Activated CD4-positive, alpha-beta T cell treated with anti-CD3 and anti-CD28 coated beads for 48 hours (primary cell): ENCODE measurements at places on chromosomes 3 and 15.
A peak's percentile ranks its signal among the peaks of the same experiment; 100 is the strongest.

DNA sequence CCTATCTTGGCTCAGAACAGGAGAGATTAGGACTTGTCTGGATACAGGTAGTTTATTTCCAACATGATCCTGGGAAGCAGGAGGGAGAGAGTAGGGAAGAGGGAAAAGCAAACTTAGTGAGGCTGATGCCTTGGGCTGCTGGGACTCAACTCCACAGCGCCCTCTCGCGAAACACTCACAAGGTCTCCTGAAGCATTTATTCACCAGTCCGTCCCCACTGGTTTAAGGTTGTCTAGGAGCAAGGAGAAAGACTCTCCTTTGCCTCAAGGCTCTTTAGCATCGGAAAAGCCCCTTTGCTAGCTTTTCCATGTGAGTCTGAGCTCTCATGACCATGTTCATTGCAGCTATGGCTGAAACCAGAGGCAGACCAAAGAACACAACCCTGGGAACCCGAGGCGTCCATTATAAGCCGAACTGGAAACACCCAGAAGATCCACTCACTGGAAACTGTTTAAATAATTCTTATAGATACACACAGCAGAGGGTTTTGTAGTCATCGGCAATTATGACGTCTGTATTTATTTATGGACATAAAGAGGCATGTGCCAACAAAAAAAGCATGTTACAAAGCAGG, 244.5 kb downstream of the CD47 start:
- DNase-seq = peak; percentile 58

DNA sequence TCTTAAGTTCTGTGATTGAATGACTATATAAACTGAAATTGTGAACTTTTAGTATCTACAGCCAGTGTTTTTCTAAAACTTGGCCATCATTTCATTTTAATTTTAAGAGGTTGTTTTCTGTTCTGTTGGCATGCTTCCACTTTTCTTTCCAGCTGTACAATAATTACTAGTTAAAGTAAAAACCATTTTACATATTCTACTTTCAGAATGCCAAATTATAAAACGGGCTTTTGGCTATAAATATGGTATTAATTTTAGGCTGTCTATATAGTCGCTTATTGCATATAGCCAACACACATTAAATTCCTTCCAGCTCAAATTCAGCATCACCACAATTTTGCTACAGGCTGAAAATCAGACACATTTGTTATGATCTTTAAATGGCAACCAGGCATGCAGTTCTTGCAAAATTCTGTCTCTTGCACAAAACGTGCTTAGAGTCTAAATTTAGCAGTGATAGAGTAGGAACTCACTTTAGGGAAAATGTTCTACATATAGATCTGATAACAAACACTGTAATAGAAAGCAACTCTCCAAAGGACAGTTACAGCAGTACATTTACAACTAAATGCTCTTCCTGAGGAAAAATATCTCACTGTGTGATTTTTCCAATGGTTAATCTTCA, 81.1 kb downstream of the BTD start:
- DNase-seq = no peak

- DNase-seq = no peak
These were observed 58.5 kb downstream of the ADAMTS7 start for GRCh38 chr15:78752492-78753358.

DNA sequence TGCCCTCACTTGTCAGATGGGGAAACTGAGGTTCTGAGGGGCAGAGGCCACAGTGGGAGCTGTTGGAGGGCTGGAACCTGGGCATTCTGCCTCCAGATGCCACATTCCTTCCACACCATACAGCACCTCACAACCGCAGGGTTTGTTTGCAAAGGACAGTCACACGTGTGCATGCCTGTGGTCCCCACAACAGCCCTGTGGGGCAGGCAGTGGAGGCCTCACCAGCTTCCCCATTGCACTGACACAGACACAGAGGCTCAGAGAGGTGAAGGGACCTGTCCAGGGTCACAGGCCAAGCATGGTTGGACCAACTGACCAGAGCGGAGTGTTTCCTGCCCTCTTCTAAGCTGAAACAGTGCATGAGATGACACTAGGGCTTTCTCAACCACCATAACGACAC, 75.2 kb upstream of the SEC13 start:
- no peak for DNase-seq

DNA sequence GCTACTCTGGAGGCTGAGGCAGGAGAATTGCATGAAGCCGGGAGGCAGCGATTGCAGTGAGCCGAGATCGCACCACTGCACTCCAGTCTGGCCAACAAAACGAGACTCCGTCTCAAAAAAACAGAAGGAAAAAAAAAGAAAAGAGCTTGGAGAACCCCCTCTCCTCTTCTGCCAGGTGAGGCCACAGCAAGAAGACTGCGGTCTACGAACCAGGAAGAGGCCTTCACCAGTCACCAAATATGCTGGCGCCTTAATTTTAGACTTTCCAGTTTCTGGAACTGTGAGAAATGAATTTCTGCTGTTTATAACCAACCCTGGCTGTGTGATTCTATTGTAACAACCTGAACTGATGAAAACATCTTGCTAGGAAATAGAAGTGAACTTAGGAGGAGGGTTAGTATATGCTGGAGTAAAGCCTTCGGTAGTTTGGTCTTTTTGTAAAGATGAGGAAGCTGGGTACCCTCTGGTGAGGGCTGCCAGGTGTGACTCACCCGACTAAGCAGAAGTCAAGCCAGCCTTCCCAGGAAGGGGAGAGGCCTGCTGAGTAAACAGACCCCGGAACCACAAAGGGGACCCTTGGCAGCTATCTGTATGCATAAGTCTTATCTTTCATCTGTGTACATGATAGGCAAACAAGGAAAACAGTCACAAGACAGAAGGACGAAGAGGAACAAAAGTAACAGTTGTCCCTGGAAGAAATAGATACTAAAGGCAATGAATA, 78.7 kb downstream of the KLF13 start:
- DNase-seq = no peak

DNA sequence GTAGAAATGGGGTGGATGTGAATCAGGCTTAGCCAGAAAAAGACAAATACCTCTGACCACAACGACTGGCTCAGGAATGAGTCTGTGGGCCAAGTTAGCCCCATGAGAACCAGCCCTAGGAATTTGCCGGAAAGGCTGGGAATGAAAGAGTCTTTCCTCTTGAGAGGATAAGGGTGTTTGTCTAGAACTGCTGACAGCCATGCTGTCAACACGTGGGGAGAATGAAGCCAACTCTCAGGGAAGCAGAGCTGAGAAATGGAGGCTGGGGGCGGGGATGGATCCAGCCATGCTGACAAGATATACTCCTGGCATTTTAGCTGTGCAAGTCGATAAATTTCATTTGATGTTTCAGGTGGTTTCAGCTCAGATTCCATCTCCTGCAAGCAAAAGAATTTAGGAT, 10.6 kb upstream of the SLC6A1 start:
- no peak for DNase-seq

DNA sequence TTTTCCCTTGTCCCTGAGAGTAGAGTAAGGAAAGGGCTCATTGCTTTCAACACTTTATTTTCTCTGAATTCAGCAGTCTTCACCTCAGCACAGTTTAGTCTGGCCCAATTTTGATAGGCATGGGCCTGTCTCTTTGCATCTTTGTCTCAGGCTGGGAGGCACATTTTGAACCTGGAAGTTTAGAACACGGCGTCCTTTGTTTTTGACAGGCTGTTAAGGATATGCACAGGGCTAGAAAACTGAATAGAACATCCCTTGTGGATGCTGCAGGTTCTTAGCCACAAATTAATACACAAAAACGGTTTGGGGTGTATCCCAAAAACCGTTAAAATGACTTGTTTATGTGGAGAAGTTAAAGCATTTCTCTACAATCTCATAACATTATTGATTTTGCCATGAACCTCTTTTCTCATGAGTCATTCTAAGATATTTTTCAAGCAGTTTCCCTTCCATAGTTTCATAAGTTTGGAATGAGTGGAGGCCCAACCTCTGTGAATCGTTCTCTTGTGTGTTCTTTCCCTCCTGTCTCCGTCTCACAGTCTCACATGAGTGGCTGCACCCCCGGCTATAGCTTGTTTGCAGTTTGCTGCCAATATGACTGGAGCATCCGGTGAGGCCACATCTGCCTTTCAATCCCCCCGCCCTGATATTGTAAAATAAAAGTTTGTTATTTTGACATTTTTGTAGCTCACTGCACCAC, 192.9 kb upstream of the EIF1B start:
- no peak for DNase-seq

- DNase-seq = no peak
These were observed 49.3 kb downstream of the FBLN2 start for GRCh38 chr3:13598201-13598600.

GRCh38 chr3:177179281-177180067, 17.8 kb downstream of the TBL1XR1 start:
- no peak for DNase-seq

GRCh38 chr15:71800835-71801745, 9.3 kb upstream of the NR2E3 start:
- DNase-seq = peak; percentile 41

GRCh38 chr3:136657526-136657925, 94.7 kb downstream of the STAG1 start:
- no peak for DNase-seq

GRCh38 chr15:86077070-86077469, 2.6 kb upstream of the AGBL1 start:
- DNase-seq = no peak

DNA sequence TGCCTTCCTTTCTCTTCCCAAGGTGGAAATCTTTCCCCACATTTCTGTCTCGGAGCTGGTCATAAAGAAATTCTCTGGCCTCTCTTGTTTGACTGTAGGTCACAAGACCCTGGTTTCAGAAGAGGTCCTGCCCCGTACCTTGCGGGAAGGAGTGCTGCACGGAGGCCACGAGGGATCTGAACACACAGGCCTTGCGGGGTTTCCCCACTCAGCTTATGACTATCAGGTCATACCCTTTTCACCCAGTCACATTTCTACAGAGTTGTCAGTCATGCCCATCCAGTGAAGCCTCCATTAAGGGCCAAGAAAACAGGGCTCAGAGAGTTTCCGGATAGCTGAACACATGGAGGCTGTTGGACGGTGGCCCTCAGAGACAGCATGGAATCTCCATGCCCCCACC, 54.7 kb upstream of the ATP13A3 start:
- peak; percentile 41 for DNase-seq

- no peak for DNase-seq
These were observed 27.9 kb upstream of the NTRK3 start for GRCh38 chr15:88284318-88284998.

GRCh38 chr3:118075873-118076272, 958.8 kb downstream of the IGSF11 start:
- DNase-seq = no peak

GRCh38 chr15:85710340-85710842, 84.3 kb downstream of the KLHL25 start:
- peak; percentile 66 for DNase-seq

GRCh38 chr3:157832588-157832987, 273.6 kb downstream of the SHOX2 start:
- no peak for DNase-seq
